ENCODE measurements at places on chromosomes 5 and 9.
A peak's percentile ranks its signal among the peaks of the same experiment; 100 is the strongest.

DNA sequence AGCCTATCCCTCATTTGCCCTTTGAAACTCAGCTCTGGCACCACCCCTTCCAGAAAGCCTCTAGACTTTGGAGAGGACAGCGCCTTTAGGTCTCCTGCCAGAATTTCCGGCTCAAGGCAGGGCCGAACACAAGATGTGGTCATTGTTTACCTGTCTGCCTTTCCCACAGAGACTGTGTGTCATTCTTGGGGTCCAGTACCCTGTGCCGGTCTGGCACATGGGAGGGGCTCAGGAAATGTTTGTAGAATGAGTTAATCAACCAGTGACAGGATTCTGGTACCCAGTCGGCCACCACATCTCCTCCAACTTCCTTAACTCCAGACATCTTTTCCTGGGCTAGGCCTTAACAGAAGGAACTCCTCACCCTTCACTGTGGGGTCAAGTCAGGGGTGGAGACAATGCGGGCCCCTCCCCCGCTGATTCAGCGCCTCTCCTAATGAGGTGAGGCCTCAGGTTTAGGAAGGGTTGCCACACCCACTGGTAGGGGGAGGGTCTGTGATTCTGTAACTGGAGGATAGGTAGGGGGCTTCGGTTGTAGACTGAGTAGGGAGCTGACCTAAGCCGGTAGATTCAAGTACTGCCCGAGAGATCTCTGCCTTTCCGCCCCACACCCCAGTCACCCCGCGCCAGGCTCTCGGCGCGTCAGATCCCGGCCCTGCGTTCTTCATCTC is 29.3 kb downstream of the PCDH1 start:
- no peak for DNase-seq

GRCh38 chr5:124162767-124163532 is 583.5 kb downstream of the ZNF608 start:
- DNase-seq = peak; percentile 68

DNA sequence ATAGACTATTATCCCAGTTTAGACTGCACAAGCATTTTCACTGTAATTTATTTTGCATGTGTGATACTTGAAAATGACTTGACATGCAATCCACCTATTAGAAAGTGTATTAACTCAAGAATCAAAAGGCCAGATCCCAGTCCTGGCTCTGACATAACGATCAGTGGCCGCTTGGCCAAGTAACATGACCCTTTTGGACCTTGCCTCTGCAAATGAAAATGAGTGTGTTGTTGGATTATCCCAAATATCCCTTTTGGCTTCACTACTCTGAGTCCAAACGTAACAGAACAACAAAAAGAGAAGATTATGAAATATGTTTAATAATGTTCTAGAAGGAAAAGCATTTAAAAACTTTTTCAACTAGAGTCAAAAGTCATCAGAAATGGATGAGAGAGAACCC is 19.0 kb downstream of the DMGDH start:
- no peak for DNase-seq

GRCh38 chr5:77957-78804 is 13.8 kb upstream of the PLEKHG4B start:
- DNase-seq = no peak

DNA sequence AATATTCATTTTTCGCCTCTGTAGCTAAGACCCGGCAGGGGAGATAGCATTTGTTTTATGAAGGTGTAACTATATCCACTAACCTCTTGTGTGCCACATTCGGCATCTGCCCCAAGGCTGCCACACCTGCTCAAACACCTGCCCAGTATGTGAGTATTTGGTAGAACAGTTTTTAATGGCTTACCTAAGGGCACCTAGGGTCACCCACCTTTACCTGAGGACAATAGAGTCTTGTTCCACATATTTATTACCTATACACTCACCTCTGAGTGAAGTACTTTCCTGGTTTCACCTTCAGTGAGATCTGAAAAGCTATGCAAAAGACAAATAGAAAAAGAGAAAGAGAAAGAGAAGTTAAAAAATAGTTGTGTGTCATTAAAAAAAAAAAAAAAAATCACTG is 68.0 kb upstream of the PIP5K1B start:
- no peak for DNase-seq

DNA sequence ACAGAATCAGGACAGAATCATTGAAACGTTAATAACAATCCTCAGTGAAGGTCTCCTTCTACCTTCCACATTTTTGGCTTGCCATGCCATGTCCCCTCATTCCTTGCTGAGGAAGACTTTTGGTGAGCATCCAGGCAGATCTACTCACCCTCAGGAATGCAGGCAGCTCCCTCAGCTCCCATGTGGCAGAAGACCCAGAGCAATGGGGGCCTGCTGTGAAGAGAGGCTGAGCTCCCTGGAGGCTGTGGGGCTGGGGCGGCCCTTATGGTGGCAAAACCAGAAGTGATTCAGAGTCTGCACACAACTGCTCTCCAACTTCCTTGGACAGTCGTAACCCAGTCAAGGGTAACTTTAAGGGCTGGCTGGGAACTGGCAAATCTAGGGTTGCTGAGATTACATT is 247.2 kb upstream of the EFNA5 start:
- DNase-seq = no peak

DNA sequence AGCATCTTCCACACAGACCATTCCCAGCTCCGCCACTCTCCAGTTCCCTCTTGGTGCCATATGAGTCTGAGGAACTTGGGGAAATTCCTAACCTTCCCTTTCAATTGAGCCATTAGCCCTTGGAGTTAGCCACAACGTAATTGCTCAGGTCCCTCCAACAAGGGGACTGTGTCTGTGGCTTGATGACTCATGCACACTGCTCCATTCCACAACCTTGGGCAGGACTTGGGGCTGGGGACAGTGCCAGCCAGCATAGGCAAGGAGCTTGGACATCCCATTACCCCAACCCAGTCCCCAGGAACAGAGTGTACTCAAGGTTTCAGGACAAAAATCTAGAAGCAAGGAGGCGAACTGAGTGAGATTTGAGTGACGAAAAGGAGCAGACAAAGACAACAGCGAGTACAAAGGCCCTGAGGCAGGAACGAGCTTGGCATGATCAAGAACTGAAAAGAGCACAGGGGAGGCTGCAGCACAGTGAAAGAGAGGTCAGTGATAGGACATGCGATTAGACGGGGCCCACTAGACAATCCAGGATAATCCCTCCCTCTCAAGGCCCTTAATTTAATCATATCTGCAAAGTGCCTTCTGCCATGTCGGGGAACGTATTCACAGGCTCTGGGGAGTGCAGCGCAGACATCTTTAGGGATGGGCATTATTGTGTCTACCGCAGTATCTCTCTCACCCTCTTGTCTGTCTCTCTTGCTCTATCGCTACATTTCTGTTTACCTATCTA is 16.0 kb upstream of the JADE2 start:
- DNase-seq = no peak

- no peak for DNase-seq
Observed at GRCh38 chr5:100584069-100584468, 48.9 kb downstream of the FAM174A start.

DNA sequence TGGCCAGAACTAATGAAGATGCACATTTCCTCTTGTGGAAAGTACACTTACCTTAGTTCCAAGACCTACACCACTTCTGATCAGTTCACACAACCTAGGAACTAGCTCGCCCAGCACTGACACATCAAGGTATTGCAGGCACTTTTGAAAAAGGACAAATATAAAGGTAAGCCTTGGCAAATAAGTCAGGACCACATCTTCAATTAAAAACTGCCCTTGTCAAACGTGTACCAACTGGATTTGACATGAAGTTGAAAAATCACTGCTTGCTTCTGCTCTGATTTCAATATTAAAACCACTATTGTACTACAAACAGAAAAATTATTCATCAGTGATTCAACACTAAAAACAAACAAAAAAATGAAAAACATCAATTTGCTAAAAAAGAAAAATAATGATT is 45.0 kb upstream of the OR2K2 start:
- no peak for DNase-seq

DNA sequence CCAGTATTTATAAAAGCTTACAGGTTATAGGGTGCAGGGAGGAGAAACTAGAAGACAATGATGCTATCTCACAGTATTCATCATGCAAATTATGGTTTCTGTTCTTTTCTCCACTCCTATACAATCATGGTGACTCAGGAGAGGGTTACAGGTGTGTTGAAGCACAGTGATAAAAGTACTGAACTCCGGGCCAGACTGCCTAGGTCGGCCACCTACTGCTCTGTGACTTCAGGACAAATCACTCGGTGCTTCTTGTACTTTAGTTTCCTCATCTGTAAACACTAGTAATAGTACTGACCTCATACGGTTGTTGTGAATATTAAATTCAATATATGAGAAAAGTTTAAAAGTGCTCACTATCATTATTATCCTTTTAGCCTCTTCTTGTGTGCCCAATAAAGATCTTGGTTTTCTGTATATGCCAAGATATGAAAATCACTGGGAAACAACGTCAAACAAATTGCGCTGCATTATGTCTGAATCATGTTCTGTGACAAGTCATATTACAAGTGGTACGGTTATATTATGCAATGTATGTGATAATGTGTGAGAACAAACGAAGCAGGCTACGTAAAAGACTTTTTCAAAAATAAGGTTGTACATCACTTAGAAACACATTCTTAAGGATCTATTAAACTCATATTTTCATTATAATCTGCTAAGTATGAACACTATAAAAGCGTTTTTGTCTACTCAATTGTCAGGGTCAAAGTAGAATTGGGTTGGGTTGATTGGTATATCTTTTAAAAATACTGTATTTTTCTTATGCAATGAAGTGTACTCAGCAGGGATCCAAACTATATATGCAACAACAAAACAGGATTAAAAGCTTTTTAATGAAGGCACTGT is 153.3 kb downstream of the EFNA5 start:
- no peak for DNase-seq

- DNase-seq = no peak
Observed at GRCh38 chr9:106334081-106334480, 528.9 kb upstream of the ZNF462 start.

- DNase-seq = no peak
Observed at GRCh38 chr5:54834121-54834842, 151.1 kb downstream of the ESM1 start.

Data from midbrain (tissue), 1 donor.